ENCODE measurements at places on chromosomes 7 and 10.
A peak's percentile ranks its signal among the peaks of the same experiment; 100 is the strongest.

DNA sequence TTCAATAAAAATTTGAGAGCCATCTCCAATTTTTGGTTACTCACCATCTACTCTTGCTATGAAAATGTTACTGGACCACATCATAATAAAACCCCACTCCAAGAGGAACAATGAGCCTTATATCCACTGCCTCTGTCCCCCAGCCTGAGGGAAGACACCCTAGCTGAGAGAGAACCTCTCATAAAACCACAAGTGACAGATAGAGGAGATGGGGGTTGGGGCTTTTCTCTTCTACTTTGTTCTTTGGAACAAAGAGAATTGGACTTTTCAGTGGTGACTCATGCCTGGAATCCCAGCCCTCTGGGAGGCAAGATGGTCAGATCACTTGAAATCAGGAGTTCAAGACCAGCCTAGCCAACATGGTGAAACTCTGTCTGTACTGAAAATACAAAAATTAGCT lies 27.6 kb upstream of the TAS2R16 start:
- no peak for DNase-seq

GRCh38 chr7:34158368-34159153 lies 253.2 kb downstream of the BMPER start:
- peak; percentile 33 for DNase-seq

GRCh38 chr10:95414844-95415485 lies 124.2 kb upstream of the PDLIM1 start:
- DNase-seq = no peak

- DNase-seq = no peak
Measured at GRCh38 chr10:76504823-76505222, 1073.4 kb downstream of the LRMDA start.

DNA sequence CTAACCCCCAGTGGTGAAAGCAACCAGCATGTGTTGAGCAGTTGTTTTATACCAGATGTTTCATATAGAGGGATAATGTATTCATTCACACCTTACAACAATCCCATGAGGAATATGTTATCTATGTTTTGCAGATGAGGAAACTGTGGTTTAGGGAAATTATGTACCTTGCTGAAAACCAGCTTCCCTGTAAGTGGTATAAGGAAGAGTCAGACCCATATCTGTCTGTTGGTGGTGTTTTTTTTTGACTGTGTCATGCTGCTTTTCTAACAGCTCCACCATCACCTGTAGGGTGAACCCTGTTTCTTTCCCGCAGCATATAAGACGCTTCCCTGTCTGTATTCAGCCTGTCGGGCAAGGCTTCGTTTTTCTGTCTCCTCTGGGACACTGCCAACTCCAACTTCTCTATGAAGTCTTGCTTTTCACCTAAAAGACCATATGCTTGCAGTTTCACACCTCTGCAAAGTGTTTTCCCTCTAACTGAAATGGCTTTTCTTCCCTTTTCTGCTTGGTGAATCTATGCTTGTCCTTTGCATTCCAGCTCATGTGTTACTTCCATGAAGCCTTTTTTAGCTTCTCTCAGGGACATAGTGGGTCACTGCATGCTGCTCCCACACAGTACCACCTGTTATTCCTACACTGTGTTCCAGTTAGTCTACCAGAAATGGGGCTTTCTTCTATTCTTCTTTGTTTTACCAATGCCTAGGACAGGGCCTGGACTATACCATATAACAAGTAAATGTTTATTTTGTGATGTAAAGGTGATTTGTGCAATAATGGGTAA lies 92.8 kb downstream of the ST7 start:
- DNase-seq = no peak
